ENCODE measurements at places on chromosomes 6 and 20.

DNA sequence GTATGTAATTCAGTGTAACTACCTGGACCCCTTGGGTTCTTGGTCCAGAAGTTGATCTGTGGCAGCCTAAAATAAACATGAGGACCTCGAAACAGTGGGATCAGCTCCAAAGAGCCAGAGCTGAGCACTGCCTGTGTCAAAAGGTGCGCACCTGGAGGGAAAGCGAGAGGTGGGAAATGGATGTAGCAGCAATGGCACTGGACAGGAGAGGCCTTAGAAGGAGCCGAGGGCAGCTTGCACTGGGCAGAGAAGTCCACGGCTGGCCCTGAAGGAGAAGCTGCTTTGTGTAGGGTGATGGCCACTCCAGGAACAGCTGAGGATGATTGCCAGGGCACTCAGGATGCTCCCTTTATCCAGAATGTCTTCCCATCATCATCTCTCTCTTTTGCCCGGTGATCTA, 213.9 kb upstream of the SNX9 start:
- no peak for DNase-seq

DNA sequence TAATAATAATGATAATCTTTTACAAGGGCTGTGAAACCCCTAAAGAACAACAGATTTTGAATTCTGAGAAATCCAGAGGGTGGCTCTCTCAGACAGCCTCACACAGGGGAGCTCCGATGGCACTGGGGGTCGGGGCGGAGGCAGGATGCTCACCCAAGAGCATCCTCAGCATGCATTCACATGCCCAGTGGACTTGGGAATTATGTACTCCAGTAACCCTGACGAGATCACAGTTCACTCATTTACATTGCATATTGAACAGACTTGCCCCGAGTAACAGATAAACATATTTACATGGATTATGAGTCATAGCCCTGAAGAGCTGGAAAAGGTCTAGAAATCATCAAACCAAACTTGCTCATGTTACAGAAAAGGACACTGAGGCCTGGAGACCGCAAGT, 482.7 kb upstream of the JARID2 start:
- DNase-seq = no peak

DNA sequence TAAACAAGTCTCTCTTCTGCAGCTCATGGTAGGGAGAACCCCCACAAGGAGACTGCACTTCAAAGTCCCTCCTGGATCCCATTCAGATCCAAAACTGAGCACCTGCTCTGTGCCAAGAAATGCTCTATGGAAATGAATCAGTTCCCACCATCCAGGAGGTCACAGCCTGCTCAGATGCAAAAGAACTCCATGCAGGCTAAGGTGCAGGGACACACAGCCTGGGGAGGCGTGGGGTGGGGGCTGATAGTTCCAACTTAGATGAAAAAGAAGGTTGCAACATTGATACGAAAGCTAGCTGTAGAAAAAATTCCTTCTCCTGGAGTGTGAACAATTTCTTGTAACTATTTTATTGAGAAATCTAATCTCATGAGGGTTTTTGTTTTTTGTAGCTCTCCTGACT, 111.0 kb upstream of the TMEM170B start:
- no peak for DNase-seq

DNA sequence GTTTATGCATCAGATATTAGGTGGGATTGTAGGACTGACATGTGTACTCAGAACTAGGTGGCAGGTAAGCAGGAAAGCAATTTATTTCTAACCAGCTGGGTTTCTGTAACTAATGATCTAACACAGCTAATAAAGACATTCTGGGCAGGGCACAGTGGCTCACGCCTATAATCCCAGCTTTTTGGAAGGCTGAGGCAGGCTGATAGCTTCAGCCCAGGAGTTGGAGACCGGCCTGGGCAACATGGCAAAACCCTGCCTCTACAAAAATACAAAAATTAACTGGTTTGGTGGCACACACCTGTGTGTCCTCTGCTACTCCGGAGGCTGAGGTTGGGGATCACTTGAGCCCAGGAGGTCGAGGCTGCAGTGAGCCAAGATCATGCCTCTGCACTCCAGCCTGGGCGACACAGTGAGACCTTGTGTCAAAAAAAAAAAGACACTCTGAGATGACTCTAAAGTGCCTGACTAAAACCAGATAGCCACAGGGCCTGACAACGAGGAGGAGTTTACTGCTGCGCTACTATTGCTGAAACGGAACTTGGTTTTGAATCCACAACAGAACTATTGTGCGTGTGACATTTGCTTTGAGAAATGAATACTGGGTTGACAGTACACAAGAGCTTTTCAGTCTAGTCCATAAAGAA, 29.2 kb upstream of the CEP85L start:
- DNase-seq = no peak

DNA sequence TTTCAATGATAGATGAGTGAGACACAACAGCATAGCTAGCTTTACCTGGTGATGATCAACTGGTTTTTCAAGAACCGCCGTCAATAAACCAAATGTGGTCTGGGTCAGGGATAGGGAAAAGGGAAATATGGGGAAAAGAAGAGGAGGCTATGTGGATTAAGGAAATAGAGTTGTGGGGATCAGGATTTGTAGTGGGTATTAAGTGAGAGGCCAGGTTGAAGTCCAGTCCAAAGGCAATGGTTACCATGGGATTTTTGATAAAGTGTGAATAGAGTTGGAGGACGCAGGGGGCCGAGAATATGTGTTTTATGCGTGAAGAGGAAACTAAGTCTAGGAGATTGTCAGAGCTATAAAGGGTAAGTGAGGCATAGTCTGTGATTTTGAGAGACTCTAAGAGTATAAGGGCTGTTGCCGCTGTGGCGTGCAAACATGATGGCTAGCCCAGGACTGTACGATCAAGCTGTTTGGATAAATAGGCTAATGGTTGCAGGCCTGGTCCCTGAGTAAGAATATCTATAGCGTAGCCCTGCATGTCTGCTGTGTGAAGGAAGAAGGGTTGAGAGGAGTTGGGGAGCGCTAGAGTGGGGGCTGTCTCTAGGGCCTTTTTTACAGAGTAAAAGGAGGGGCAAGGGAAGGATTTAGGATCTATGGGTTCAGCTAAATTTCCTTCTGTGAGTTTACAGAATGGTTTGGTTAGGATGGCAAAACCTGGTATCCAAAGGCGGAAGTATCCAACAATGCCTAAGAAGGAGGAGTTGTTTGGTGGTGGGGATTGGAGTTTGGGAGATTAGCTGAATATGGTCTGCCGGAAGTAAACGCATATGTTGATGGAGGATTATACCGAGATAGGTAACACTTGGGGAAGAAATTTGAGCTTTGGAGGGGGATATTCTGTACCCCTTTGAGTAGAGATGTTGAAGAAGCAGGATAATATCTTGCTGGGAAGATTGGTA, 749.7 kb upstream of the ADGRB3 start:
- DNase-seq = no peak

- DNase-seq = no peak
Measured at GRCh38 chr20:8152183-8152582, 20.1 kb downstream of the PLCB1 start.

DNA sequence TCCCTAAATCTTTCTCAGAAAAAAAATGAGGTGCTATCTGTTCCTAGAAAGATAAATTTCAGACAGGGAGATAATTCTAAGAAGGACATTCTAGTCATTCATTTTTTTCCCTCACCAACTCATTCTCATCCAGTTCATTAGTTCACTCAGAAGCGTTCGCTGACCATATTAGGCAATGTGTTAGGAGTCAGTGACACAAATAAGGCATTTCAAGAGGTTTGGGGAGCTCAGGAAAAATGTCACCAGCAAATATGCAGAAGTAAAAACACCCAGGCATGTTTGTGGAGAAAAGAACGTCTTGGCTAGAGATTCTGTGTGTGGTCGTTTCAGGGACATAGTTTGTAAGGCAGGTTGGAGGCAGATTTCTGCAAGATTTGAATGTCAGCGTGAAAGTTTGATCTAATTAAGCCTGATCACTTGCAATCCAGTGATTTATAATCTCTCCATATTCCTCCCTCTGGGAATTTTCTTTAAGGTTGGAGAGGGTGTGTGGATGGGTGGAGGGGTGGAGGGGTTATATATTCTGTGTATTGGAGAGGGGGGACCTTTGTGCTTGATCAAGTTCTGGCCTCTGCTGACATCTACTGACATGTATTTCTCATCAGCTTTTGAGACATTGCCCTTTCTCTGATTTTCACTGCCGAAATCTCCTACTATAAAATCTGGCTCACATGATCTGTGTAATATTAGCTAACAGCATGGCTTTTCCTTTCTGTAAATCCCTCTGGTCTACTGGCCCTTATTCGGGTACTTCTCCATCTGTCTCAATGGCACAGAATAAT, 3.6 kb downstream of the MYCT1 start:
- no peak for DNase-seq

DNA sequence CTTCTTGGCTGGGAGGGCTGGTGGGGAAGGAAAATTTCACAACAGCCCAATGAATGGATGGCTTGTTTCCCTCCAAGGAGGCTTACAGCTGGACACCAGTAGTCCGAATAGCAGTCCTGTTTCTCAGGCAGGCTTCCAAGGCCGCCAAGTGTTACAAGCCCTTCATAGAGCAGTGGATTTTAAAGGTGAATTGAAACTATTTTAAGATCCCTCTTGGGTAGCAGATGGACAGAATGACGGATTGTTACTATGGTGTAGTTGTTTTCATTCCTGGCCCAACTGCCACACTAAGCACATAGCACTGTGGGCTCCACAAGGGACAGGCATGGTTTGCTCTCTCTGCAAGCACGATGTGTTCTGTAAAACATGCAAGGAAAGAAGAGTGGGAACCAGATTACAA, 203.3 kb upstream of the TAB2 start:
- DNase-seq = no peak

All from GM12878 (cell line).